ENCODE measurements at places on chromosomes 3 and 15.

- DNase-seq: no peak
Observed at GRCh38 chr3:141234283-141234682, 2.7 kb downstream of the PXYLP1 start.

GRCh38 chr15:68586274-68586961 lies 7.6 kb downstream of the CORO2B start:
- DNase-seq: no peak

DNA sequence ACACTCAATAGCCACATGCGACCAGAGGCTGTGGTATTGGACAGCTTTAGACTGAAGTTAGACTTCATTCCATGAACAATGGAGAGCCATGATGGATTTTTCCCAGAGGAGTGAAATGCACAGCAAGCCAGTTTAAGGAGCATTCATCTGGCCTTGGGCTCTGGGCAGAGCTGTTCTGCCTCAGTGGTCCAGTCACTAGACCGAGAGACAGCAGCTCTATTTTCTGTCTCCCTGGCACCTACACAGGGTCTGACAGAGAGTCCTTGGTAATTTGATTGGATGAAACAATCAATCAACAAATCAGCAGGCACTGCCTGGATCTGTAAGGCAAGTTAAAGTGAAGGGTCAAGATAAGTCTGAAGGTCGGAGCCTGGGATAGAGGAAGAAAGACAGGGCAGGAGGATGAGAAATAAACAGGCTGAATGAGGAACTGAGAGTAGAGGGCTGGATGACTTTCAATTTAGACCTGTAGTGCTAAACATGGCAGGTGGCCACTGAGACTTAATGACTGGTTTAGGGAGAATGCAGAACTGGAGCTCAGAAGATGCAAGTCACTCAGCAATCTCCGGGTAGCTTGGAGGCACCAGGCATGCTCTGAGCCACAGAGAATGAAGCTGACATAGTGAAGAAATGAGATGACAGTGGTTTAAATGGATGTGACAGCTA lies 98.5 kb upstream of the SLC25A36 start:
- no peak for DNase-seq

DNA sequence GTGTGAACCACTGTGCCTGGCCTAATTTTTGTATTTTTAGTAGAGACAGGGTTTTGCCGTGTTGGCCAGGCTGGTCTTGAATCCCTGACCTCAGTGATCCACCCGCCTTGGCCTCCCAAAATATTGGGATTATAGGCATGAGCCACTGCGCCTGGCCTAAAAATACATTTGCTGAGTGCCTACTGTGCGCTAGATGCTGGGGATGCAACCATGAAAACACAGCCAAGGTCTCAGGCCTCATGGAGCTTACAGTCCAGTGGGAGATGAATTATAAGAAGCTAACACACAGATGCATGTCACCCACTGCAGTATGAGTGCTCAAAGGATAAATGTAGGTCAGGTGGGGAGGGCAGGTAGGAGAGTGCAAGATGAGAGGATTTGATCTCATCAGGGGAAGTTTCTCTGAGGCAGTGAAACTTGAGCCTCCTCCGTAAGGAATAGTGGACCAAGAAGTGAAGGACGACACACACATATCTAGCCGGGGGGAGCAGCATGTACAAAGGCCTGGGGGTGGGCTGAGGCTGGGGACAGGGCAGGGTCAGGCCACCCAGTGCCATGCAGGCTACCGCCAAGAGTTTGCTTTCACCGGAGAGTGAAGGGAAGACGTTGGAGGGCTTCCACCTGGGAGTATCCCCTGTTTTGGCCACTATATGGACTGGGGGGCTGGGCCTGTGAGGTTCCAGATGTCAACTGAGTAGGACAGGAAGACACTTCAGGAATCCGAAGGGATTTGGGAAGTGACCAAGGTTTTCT lies 24.3 kb downstream of the IRAK2 start:
- no peak for DNase-seq

DNA sequence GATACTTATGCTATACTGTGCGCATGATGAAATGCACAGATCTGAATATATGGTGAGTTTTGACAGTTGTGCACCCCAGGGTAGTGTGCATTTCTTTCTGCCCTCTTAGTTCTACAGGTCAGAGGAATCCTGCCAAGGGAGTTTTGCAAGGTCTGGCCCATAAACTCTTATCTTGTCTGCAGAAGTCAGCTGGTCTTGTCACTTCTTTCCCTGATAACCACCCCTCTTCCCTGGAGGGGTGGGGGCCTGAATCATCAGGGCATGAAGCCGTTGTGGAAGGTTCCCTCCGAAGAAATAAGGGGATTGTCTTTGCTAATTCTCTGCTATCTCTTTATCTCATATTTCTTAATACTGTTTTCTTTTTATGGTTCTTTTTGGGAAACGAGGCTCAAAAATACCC lies 30.4 kb downstream of the TRIM71 start:
- DNase-seq: no peak

GRCh38 chr3:150890831-150891230 lies 14.4 kb downstream of the MINDY4B start:
- DNase-seq: no peak

DNA sequence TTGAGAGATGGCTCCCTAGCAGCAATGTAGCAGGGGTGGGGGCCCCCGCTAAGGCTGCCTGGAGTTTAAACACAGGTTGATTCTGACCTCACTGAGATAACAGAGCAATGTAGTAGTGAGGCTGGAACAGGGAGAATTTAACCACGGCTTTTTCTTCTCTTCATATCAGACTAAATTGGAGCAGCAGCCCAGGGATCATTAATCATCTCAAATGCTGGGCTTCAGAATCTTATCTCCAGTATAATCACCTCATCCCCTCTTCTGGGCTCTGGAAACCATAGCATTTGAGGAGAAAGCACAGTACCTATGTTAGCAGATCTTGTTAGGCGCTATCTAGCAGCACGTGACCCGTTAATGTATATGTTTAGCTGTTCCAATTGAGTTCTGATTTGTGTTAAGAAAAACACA lies 25.4 kb upstream of the DET1 start:
- DNase-seq: no peak

DNA sequence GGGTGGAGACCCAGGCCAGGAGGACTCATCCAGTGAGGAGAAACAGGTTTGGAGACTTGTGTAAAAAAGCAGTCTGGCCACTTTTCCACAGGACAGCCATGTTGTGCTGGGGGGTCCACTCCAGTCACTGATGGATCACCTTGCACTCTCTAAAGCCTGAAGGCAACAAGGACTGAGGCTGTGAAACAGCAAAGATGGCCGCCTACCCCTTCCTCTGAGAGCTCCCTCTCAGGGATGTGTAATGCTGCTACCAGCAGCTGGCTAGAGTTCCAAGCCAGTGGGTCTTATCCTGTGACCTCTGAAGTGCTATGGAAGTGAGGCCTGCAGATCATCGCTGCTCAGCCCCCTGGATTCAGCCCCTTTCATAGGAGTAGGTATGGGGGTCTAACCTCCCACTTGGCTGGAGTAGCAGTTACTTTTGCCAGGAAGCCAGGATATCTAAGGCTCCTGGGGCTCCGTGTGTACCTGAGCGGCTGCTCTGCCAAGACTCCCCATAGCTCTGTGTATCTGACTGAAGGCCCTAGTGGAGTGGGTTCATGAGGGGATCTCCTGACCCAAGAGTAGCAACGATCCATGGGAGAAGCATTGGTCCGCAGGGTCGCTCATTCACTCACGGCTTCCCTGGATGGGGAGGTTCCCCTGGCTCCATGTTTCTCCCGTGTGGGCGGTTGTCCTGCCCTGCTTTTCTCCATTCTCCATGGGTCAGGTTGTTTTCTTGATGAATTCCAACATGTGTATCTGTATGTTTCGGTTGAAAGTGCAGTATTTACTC lies 69.9 kb upstream of the TNFSF10 start:
- DNase-seq: no peak

DNA sequence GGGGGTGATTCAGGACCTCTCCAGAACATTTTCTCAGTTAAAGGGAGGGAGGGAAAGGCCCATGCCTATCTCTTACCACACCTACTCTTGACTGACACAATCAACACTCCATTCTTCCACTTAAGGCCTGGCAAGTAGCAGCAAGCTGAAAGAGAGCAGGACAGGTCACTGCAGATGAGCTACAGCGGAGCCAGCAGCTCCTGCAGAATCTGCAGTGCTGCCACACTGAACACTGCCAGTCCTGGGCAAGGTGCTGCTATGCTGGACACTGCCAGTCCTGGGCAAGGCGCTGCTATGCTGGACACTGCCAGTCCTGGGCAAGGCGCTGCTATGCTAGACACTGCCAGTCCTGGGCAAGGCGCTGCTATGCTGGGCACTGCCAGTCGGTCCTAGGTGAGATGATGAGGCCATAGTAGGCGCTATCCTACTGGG lies 143.7 kb downstream of the MYLK start:
- DNase-seq: no peak

DNA sequence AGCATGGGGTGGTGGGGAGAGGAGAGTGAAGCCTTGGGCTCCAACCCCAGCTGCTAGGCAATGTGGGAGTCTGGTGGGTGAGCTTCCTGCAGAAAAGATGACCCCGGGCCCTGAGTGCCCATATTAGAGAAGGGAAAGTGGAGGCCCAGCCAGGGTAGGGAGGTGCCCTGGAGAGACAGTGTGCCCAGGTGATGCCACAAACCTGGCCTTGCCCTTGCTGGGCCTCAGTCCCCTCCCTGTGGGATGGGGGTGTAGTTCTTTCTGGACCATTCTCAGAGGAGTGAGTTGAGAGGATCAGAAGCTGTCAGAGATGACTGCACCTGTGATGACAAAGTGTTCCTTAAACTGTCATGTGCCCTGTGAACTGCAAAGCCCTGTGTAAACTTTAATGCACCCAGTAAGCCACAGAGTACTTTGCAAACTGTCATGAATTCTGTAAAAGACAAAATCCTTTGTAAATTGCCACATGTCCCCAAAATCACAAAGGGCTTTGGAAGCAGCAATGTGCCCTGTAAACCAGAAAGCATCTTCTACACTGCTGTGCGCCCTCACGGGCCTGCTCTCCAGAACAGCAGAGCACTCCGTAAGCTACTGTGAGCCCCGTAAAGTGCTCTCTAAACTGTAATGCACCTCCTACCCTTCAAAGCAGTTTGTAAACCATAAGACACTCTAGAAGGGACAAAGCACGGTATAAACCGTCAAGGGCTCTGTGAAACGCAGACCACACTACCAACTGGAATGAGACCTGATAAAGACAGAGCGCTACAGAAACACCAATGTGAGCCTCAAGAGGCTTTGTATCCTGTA lies 51.3 kb upstream of the FGD5 start:
- no peak for DNase-seq

DNA sequence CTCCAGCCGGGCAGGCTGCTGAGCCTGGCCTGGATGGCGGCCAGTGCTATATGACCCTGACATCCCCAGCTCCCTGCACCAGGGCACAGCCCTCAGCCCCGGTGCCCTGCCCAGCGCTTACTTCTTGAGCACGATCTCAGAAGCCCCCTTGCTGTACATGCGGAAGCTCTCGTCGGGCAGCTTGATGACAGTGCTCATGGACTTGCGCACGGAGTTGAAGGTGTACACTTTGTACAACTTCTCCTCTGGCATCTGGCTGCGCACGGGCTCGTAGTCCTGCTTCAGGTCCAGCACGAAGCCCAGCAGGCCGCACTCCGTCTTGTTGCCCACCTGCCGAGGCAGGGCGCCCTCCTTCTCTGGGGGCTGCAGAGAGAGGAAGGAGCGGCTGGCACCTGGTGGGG lies 38.8 kb upstream of the SEC13 start:
- no peak for DNase-seq

DNA sequence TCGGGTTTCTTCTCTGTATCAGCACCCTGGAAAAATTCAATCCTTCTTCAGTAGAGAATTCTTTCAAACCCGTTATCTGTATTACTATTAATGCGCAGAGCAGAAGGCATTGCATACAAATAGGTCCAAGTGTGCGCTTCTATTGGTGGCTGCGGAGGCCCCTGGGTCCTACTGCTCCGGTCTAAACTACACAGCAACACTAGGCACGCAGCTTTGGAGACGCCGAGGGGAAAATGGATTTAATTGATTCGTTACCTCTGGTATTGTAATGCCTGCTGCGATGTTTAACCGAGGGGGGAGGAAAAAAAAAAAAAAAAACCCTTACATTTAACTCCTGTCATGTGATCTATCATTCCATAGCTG lies at the start of gene ROBO1:
Gene ROBO1, minus strand, starts transcription at position 94 of the 363 bp plus-strand sequence.
- DNase-seq: no peak

DNA sequence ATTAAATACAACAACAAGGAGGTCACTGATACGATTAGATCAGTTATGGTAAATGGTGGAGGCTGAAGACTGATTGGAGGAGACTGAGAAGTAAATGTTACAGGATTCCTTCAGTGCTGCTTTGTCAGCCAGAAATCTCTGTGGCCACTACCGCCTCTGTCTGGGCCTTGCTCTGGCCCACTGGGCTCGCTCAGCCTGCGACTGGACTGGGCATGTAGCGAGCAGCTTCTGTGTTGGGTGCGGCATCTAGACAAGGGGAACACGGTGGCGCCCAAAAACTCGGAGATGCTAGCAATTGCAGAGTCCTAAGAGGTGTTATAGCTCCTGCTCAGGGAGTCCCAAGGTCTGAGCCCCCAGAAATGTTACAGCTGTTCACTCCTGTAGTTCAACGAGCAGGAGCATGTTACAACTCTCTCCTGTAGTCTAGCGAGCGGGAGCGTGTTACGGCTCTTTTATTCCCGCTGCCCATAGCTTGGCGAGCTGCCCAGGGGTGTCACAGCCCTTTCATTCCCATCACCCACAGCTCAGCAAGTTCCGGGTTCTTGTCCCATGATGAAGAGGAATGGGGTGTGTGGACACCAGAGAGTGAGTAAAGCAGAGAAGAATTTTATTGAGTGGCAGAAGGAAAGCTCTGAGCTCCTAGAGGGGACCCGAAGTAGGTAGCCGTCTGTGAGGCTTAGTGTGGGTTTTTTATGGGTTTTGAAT lies 24.7 kb downstream of the SLC15A2 start:
- no peak for DNase-seq

DNA sequence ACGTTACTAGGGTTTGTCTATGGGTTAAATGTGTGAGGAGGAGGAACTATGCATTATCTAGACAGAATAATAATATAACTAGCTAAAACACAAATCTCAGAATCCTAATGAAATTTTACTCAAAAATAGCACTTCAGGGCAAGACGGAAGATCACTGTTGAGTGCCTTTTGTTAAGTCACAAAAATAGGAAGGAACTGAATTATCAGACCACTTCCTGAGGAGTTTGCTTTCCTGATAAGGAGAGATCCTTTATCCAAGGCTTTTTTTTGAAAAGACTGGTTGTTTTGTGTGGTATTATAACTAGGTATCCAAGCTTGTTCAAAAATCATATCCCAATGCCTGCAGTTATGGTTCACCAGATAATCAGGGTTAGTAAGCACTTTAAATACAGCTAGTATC lies 34.6 kb downstream of the NR2E3 start:
- DNase-seq: no peak

GRCh38 chr3:109070211-109070610 lies 47.7 kb downstream of the MORC1 start:
- no peak for DNase-seq

DNA sequence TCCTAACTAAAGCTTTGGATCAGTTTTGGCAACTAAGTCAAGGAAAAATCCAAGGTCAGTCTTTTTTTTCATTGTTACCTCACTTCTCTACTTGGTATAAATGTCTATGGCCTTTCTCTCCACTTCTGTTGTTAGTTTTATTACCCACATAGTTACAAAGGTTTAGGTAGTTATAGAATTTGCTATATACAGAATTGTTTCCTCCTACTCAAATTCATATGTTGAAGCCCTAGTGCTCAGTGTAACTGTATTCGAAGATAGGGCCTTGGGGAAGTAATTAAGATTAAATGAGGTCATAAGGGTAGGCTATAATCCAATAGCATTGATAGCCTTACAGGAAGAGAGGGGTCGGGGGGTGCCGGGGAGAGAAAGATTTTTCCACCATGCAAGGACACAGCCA lies 19.7 kb upstream of the STIMATE start:
- no peak for DNase-seq

Data from NCI-H2081 (cell line).